ENCODE measurements at places on chromosomes 7 and 10.

- DNase-seq = no peak
- no peak overlapping the region for H3K4me3 ChIP-seq
- peaks cover 2% of the 10 kb centered on the region for H3K27me3 ChIP-seq
- no peak overlapping the region for H3K27ac ChIP-seq
- H3K4me1 ChIP-seq = no peaks in the 10 kb centered on the region
Measured at GRCh38 chr10:17427666-17428350, 26.6 kb downstream of the ST8SIA6 start.

- H3K36me3 ChIP-seq = no peaks in the 10 kb centered on the region
- no peaks in the 10 kb centered on the region for H3K27me3 ChIP-seq
- peaks cover 10% of the 10 kb centered on the region for H3K4me1 ChIP-seq
- no peak overlapping the region for H3K4me3 ChIP-seq
- H3K27ac ChIP-seq = no peak overlapping the region
- DNase-seq = no peak
Measured at GRCh38 chr7:106620676-106621075, 40.3 kb downstream of the CCDC71L start.

DNA sequence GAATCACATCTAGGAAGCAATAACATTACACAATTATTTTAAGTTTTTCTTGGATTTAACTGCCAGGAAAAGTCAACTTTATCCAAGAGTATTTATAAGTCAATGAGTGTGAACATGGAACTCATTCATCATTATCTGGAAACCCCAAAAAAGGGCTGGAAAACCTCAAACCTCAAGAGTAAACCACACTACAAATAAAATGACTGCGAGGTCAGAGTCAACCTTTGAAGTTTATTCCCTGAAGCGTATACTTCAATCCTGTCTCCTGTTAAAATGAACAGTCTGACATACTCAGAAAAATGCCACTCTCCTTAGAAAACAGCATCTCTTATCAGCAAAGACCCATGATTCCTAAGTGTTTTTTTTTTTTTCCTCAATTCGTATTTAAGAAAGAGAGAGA is 86.5 kb downstream of the RELN start:
- peak; percentile 7 for DNase-seq
- H3K36me3 ChIP-seq = no peaks in the 10 kb centered on the region
- no peak overlapping the region for H3K27ac ChIP-seq

DNA sequence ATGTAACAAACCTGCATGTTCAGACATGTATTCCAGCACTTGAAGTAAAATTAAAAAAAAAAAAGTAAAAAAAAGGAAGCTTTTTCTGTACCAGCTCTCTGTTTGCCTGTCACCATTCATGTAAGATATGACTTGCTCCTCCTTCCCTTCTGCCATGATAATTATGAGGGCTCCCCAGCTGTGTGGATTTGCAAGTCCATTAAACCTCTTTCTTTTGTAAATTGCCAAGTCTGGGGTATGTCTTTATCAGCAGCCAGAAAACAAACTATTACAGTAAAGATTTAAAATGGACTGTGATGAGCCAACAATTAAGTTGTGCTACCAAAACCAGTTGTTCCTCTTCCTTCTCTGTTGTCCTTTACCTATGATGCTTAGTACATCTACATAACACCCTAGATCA is 619.6 kb downstream of the ARL4A start:
- no peaks in the 10 kb centered on the region for H3K36me3 ChIP-seq
- H3K27me3 ChIP-seq = no peaks in the 10 kb centered on the region
- no peak overlapping the region for H3K27ac ChIP-seq
- no peaks in the 10 kb centered on the region for H3K4me1 ChIP-seq

DNA sequence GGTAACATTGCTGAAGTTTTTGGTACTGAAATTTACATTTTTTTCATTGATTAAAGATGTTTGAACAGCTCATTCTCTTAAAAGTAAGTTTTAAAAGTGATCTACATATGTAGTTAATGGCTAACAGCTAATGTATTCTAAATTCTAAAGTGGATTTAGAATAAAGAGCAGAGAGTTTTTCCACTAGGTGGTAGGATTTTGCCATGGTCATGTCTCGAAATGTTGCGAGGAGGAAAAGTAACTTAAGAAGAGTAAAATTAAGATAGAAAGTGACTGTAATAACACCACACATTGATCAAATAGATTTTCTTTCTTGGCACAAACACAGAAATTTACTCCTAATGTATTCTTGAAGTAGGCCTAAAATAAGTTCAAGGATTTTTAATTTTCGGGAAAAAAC is 19.8 kb downstream of the LSMEM1 start:
- no peak overlapping the region for H3K27ac ChIP-seq
- no peaks in the 10 kb centered on the region for H3K27me3 ChIP-seq
- H3K4me1 ChIP-seq = no peaks in the 10 kb centered on the region
- DNase-seq = peak; percentile 63
- no peaks in the 10 kb centered on the region for H3K36me3 ChIP-seq
- H3K4me3 ChIP-seq = no peak overlapping the region

GRCh38 chr10:87868277-87868676 is 4.9 kb downstream of the PTEN start:
- H3K4me3 ChIP-seq = no peak overlapping the region
- no peak overlapping the region for H3K27ac ChIP-seq
- peaks cover 18% of the 10 kb centered on the region for H3K4me1 ChIP-seq
- H3K36me3 ChIP-seq = peaks cover 8% of the 10 kb centered on the region
- no peaks in the 10 kb centered on the region for H3K27me3 ChIP-seq

- no peaks in the 10 kb centered on the region for H3K4me1 ChIP-seq
- H3K36me3 ChIP-seq = no peaks in the 10 kb centered on the region
- no peak for DNase-seq
- H3K4me3 ChIP-seq = no peak overlapping the region
- no peak overlapping the region for H3K27ac ChIP-seq
Measured at GRCh38 chr10:99042051-99042771, 193.4 kb downstream of the HPSE2 start.

- DNase-seq = no peak
- H3K4me3 ChIP-seq = no peak overlapping the region
- H3K27me3 ChIP-seq = no peaks in the 10 kb centered on the region
- no peaks in the 10 kb centered on the region for H3K36me3 ChIP-seq
- no peak overlapping the region for H3K27ac ChIP-seq
Measured at GRCh38 chr7:155631155-155631554, 13.3 kb upstream of the RBM33 start.

GRCh38 chr10:17464545-17464944 is 10.2 kb upstream of the ST8SIA6 start:
- no peaks in the 10 kb centered on the region for H3K27me3 ChIP-seq
- no peak for DNase-seq
- H3K4me1 ChIP-seq = no peaks in the 10 kb centered on the region
- H3K4me3 ChIP-seq = no peak overlapping the region
- no peak overlapping the region for H3K27ac ChIP-seq

All from lung (tissue), 17 donors.